ENCODE measurements at places on chromosomes 3 and 15.

DNA sequence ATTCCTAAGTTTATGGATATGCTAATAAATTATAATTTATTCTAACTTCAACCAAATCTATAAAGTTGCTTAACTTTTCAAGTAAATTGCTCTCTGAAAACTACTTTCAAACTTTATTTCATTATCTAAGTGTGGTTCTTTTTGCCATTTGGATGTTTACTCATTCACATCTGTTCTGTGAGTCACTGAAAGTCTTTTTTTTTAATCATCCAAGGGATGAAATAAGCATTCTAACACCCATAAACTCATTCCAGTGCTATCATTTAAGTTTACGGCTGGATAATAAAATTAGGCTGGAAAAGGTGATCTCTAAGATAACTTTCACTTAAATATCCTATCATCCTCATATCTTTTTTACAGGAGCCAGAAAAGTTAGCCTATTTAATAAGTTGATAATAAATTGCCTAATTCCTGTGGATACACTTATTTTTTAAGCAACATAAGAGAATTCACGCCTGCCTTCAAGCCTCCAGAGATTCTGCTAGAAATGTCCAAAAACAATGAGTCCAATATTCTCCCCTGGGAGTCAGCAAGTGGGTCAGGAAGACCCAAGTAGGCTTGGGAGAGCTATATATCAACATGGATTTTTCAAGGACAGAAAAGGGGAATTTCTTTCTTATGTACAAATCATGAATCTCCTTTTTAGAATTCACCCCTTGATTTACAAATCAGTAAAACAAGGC lies 25.8 kb downstream of the SCG3 start:
- DNase-seq, result no peak

DNA sequence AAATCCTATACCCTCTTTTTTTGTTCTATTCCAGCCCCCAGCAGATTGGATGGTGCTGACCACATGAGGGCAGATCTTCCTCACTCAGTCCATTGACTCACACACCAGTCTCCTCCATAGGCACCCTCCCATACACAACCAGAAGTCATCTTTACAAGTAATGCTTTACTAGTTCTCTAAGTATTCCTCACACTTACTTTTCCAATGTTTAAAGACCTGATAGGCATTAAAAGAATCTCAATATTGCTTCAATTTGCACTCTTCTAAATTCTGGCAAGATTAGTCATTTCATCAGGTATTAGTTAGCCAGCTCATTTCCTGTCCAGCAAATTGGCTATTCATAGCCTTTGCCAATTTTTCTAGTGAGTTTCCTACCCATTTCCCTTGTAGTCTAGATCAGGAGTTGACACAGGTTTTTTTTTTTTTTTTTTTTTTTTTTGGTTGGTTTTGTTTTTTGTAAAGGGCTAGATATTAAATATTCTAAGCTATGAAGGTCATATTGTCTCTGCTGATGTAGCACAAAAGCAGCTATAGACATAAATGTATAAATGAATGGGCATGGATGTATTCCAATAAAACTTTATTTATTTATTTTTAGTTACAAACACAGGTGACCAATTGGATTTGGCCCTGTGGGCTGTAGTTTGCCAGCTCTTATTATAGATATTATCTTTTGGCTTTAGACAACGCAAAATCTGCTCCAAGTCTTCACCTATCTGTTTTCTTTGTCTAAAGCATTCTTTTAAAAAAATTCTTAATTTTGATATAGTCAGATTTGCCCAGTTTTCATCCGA lies 76.1 kb downstream of the ABHD5 start:
- peak; percentile 72 for DNase-seq

DNA sequence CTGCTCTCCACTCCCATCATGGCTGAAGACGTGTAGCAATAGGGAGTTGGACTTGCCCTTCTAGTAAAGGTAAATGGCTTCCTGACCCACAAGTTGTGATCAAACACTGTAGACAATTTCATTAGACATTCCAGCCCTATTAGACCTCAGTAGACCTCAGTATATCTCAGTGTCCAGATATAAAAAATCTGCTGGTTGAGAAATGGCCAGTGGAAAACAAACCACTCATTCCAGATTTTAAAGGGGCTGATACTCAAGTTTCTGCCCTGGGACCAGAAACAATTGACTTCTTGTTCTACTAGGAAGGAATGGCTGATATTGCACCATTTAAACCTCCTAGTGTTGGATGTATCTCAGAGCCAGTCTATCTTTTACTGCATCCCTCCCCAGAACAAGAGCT lies 613.2 kb downstream of the PDCD6IP start:
- no peak for DNase-seq

- DNase-seq, result no peak
These were observed 4.3 kb downstream of the CHAC1 start for GRCh38 chr15:40957581-40958051.

DNA sequence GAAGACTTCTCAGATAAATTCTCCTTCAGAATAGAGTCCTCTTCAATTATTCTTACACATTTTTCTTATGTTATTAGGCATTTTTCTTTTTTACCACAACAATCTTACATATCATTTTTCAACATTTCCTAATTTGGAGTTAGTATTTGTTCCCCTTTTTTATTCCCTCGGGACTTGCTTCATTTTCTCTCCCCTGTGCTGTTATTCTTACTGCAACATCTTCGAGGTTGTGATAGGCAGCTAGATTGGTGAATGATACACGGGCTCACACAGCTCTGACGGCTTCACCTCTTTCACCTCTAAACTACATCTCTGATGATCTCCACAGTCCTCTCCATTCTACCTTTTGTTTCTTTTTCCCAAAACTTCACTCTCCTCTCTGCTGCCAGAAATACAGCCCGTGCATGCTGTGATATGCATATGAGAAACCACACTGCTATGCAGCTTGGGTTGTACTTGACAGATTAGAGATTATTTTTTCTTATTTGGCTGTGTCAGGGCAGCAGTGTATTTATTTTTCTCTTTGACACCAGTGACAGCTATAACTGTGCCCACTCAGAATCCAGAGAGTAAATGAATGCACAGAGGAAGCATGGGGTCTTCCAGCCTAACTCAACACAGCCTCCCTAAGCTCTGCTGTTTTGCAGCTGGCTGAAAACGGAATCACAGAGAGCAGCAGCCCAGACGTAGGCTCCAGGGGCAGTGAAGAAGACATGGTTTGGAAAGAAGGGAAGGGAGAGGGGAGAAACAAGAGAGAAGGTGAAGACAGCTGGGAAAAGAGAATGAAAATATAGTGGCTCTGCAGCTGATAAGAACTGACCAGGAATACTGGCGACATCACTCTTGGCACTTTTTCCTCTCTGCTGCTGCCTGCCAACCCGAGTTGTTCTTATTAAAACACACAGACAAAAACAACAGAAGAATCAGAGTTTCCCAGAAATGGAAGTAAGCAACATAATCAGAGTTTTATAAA lies 61.8 kb downstream of the SLC9A9 start:
- DNase-seq, result no peak

GRCh38 chr3:155182467-155182866 lies 102.3 kb downstream of the MME start:
- DNase-seq, result no peak

DNA sequence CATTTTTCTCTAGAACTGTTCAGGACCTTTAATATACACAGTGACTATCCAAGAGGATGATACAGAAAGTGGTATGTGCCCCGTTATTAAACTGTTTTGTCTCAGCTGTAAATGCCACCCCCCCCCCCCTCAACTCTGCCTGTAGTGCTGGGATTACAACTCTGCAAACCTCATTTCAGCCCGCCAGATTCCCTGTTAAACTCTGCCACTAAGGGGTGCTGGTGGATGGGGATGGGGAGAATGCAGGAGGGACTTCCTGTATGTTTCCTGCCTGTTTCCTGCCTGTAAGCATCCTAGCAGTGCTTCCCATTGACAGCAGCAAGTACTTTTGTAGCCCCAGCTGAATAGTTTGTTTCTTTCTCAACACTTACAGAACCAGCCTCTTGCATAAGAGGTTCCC lies 301.7 kb upstream of the RORA start:
- DNase-seq, result no peak

- DNase-seq, result no peak
These were observed 32.6 kb downstream of the PPCDC start for GRCh38 chr15:75056036-75056435.

DNA sequence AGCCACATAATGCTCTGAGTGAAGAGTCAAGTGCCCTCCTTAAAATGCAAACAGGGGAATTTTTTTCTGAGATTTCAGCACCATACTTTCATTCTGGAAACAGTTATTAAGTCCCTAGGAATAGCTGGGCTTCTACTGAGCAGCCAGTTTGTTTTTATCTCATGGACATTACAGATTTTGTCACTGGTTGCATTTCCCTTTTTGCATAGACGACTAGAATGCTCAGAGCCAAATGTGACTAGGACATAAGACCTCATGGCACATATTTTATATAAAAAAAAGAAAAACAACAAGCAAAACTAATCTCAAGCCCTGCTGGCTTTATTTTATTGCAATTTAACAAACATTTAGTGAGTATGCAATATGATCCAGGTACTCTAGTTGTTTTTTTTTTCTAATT lies 112.7 kb upstream of the NANOGP8 start:
- no peak for DNase-seq

All from foreskin keratinocyte (primary cell).